Stimulated activated CD4-positive, alpha-beta T cell treated with anti-CD3 and anti-CD28 coated beads, TNF-alpha, amount 100 ng/mL, for 48 hours (primary cell): ENCODE measurements at places on chromosomes 3 and 15.

DNA sequence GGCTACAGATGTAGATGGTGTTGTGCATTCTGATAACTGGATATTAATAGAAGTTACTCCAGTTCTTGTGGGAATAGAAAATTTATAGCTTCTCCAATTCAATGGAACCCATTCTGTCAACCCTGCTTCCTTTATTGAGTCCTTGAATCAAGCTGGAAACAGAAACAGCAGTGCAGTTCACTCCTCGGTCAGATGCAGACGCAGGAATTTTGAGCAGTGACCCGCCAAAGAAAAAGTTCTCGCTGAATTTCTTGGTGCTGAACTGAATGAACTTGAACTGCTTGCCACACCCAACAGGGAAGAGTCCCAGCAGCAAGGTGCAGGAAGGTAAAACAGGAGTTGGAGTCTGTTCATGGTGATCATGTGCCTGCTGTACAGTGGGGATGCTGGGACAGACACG lies 10.3 kb downstream of the HRH1 start:
- no peak for DNase-seq

DNA sequence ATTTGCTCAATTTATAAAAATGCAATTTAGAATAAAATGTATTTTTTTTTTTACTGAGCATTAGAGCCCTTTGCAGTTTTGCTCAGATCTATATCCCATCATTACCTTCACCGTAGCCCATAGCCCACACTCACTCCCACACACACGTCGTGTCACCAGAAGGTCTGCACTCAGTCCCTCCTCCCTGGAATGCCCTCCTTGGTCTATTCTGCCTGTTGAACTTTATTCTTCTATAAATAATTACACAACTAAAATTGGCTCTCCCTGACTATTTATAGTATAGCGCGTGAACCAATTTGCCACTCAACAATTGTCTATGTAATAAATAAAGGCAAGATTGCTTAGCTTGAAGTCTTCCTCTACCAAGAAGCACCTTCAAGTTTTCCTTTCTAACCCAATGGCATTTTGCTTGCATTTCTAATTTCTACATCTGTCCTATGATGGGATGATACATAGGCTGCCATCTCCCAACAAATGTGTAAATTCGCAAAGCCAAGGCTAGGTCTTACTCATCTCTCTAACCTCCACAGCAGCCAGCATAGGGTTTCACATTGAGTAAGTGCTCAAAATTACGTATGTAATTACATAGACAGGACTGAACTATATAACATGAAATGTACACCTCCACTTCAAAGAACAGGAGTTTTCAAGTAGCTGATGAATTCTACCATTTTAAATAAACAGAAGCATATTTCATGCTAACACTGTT lies 172.0 kb upstream of the HES1 start:
- DNase-seq: no peak

- no peak for DNase-seq
Measured at GRCh38 chr15:52136442-52136980, 23.9 kb upstream of the BCL2L10 start.

GRCh38 chr3:69761896-69762767 lies 22.9 kb downstream of the MITF start:
- DNase-seq: no peak

DNA sequence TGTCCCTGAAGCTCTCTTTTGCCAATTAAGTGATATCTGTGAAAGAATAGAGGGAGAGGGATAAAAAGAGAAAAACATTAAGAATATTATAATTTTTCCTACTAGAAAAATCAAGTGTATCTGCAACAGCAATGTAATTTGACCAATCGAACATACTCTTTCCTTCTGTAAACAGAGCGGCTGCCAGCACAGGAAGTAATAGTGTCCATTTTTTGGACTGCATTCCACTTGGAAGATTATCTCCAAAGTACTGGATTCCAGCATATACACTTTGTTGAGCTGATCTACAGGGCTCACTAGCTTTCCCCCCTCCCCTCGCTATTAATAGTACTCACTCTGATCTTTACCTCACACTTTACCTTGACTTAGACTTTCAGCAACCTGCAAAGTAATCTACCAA lies 90.4 kb downstream of the SUCLG2 start:
- no peak for DNase-seq
